GOT3 (cell line): ENCODE measurements at places on chromosomes 3 and 15.

GRCh38 chr15:78709263-78709882 lies 68.4 kb upstream of the CHRNB4 start:
- no peak for DNase-seq

DNA sequence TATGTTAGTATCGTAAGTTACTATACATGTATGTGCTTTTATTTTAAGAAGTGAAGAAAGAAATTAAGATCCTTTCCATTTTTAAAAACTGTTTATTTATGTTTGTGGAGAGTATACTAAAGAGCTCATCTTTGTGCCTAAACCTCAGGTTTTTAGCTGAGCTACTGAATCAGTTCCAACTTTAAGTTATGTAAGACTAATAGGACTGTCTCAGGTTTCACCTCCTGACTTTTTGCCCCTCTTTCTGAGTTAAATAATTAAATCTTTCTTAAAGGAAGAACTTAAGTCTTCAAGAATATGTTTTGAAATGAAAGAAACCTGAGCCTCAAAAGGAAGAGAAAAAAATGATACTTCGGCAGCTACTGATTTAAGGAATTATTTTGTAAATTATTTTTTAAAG lies 2.6 kb downstream of the SLMAP start:
- DNase-seq = no peak

GRCh38 chr15:78338781-78339180 lies 1.4 kb upstream of the CRABP1 start:
- DNase-seq = no peak

GRCh38 chr3:138717348-138717747 lies 108.8 kb downstream of the FAIM start:
- no peak for DNase-seq

DNA sequence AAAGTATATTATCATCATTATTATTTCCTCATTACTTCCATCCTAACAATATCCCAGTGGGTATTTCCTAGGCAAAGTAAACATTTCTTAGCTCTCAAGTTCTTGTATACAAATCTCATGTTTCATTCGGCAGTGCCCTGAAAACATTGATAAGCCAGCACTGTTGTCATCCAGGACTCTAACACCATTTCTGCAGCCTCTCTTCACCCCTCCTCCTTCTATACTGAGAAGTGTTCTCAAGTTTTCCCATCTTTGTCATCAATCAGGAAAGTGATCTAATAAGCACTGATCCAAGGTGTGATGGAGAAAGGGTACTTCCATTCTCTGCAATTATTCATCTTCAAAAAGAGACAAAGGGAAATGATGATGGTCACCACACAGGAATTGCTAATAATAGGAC lies 168.4 kb upstream of the CCDC54 start:
- DNase-seq = no peak

GRCh38 chr3:178056868-178057267 lies 479.4 kb upstream of the KCNMB2 start:
- no peak for DNase-seq

DNA sequence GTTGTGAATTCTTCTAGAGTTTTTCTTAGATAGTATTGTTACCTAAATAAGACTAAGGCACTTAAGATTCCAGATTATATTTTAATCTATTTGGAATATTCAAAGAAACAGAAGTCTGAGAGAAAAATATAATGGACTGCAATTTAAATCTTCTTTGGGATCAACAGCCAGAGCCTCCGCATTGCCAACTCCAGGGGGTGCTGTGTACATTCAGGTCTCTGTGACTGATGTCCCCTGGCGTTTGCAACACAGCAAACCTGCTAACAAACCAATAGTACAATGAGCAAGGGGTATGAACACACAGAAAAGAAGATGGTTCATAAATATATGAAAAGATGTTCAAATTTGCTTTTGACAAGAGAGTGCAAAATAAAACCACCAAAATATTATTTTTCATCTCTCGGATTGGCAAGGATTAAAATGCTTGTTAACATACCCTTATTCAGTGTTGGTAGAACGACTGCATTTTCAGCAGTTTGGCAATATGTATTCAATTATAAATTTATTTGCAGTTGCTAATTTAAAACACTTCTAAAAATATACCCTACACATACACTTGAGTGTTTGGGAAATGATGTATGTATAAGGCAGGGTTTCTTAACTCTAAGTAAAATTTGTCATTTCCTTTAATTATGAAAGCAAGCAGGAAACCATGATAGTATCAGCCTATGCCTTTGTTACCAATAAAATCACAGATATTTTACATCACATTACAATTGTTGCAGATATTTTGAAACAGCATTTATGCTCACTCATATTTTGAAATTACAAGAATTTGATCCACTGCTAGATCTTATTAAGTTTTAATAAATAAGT lies 16.1 kb upstream of the TM4SF1 start:
- peak; percentile 16 for DNase-seq
